Fibroblast of lung (primary cell): ENCODE measurements at places on chromosomes 2 and 18.

DNA sequence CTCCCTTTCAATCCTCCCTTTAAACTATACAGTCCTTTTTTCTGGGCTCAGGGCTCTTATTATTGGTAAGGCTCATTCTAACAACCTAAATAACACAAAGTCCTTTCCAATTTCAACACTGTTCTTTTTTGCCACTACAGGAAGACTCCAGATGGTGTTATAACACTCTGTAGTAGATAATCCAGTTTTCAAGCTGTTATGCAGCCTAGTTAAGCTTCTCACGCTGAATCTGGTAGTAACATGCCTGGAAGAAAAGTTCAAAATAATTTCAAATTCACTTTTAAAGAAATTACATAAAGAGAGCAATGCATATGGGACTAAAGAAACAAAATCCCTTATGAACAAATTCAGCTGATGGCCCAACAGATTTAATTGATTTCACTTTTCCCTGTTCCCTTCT is 3.2 kb upstream of the MPP4 start:
- DNase-seq: no peak

GRCh38 chr2:232438951-232439757 is 16.8 kb upstream of the ALPI start:
- peak; percentile 5 for DNase-seq

DNA sequence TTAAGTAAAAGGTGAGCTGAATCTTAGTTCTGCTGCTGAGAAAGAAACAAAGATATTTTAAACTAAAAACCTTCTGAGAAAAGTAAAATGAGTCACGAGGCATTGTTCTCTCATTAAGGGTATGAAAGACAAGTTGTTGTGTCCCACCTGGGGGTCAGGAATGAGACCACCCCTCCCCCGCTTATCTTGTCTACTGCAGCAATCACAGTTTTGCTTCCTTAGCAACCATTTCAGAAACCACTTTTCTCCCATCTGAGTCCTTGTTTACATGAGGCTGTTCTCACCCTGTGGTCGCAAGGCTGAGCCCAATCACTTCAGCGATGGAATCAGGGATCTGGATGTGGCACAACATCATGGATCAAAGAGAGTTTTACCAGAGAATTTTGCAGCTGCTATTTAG is 377.6 kb upstream of the NETO1 start:
- no peak for DNase-seq

DNA sequence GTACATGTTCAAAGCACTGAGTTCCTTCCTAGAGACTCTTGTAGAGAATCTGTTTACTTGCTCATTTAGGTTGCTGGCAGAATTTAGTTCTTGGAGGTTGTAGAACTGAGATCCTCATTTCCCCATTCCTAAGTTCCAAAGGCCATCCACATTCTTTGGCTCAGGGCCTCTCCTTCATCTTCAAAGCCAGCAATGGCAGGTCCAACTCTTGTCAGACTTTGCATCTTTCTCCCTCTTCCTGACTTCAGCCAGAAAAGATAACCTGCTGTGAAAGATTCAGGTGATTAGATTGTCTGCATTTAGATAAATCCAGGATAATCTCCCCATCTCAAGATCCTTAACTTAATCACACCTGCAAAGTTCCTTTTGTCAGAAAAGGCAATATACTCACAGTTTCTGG is 51.1 kb downstream of the SOCS6 start:
- DNase-seq: no peak

DNA sequence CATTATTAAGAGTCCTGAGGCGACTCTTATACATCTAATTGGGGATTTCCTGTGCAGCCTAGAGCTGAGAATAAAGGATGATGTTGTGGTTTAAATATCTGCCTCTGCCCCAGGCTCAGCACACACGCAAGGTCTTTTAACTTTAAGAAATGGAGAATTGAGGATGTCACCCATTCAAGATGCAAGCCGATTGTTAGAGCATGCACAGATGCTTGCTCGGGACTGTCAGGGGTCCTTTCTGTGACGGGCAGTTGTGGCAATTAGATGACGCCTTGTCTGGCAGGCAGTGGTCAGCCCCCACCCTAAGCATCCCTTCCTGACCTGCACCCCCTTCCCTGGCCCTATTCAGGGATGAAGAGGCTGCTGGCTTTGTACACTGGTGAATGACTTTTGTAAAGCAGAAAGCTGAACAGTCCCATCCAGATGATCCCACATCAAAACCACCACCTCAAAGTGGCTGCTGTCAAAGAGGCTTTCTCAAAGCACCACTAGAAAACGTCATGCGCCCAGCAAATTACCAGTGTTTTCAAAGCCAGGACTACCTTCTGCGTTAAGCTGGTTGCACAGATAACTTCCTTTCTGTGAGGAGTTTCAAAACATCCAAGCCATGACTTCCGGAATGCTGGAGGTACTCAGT is 23.7 kb downstream of the FAM178B start:
- no peak for DNase-seq

DNA sequence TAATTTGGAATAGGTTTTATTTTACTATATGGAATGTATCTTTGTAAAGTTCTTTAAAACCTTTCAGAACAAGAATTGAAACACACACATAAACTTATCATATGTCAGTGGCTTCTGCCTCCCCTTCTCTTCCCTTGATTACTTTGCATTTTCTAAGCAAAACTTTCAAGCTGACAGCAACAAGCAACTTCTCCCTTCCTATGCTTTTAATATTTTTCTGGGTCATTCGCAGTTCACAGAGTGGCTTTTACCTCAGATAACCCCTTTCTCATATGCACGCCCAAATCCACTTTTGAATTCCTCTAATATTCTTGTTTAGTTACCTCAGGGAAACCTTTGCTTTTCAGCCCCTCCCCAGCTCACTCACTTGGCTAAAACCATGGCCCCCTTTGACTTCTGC is 36.7 kb upstream of the CDC42EP3 start:
- no peak for DNase-seq

GRCh38 chr2:219430633-219431615 is 3.7 kb upstream of the SPEG start:
- peak; percentile 57 for DNase-seq

DNA sequence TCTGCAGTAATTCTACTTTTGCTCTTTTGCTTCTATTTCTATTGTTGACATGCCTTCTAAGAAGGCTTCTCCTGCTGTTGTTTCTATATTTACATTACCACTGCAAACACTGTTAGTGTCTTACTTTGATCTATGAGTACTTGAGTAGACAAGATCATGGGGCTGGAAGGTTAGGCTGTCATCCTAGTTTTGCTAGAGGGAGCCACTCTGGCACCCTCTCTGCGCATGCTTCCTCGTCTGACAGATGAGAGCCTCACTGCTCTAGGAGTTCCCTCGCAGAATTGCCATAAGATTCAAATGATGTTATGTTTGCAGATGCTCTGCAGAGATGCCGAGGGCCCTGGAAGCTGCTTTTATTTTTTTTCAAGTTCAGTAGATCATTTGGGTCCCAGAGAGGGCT is 185.6 kb downstream of the RNF144A start:
- no peak for DNase-seq

DNA sequence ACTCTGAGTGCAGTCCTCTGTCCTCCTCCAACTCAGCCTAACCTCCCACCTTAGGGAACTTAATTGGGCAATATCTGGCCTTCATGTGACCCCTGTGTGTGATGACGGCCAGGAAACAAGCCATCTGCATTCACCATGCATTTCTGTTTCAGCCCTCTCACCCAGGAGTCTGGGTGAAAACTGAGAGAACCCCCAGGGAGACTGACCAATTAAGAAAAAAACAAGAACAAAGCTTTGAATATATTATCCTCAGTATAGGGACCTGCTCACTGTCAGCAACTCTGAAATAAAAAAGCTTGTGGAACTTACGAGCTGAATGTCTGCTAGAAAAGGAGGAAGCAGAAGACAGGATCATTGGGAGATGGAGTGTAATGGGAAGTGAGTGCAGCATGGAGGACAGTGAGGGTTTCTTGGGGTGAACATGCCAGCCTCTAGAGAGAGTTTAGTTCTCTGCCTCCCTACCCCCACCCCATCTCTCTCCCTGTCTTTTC is 9.5 kb downstream of the MAPRE2 start:
- no peak for DNase-seq

GRCh38 chr2:8379549-8379948 is 302.3 kb upstream of the ID2 start:
- DNase-seq: no peak

GRCh38 chr2:164554487-164554886 is 66.8 kb downstream of the GRB14 start:
- no peak for DNase-seq

DNA sequence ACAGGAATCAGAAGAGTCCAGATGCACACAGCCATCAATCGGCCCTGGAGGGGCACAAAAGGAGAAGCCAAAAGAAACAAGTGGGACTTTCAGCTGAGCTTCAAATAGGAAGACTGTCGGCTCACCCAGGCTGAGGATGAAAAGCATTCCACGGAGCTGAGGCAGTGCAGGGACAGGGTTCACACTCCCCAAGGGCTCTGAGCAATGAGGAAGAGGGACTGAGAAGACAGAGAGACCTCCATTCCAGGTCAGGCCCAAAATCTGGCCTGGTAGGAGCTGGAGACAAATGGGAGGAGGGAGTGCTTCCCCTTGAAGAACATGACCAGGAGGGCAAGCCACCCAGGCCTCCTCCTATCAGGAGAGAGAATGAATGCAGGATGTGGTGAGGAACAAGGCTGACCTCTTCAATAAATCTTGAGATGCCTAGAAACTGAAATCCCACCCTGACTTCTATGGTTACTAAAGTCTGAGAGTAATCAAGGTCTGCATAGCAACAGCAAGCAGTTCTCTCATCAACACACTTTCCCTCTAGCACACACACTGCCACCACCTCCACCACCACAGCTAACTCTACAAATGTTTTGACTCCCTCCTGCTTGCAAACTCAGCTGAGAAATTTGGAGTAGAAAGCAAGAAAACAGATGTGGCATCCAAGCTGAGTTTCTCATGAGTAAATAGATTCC is 434.4 kb downstream of the TNS1 start:
- no peak for DNase-seq

DNA sequence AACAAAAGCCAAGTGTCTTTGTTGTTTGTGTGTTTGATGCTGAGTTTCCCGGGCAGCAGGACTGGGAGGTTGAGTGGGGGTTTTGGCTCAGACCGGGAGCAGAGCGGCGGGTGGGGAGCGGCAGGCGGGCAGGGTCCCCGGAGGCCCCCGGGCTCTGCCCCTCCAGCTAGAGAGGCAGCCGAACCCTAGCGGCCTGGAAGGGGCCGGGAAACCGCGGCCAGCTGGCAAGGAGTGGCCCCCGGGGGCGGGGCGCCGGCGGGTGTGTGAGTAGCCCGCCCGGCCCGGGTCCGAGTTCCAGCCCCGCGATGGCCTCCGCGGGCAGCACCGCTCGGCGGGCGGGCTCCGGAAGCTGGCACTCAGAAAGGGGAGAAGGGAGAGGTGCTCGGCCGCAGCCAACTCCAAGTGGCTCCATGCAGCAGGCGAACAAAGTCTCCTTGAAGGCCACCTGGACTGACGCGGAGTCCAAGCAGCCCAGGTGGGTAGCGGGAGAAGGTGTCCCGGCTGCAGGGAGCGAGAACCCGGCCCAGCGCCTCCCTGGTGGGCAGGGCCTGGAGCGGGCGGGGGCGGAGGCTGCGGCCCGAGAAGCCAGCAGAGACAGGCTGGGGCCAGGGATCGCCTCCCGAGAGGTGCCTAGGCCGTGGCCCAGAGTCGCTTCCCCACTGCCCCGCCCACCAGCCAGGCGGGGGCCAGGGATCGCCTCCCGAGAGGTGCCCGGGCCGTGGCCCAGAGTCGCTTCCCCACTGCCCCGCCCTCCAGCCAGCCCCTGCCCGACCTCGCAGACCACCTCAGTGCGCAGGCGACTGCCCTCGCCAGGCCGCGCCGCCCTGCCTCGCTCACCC is at the start of gene ANKRD53:
TSS of gene ANKRD53 (plus strand) at position 290 of the 839 bp plus-strand sequence. CDS start at position 306, 16 bp downstream.
- DNase-seq: peak; percentile 29

- no peak for DNase-seq
Measured at GRCh38 chr2:100161945-100162620, 19.7 kb upstream of the AFF3 start.

GRCh38 chr2:200203381-200203827 is 103.1 kb upstream of the SPATS2L start:
- no peak for DNase-seq

DNA sequence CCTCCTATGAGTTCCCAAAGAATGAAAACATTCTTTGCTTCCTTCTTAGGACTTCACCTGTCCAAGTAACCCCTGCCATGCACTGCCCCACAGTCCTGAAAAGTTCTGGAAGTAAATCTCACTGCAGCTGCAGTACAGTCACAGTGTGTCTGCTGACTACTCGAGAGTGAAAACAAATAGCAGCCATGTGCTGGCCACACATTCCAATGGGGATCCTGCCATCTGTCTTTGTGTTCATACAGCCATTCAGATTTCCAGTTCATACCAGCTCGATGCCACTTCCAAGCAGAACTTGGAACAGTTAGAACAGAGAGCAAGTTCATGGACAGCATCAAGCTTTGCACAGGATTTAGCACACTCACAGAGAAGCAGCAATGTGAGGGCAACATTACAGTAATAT is 629.9 kb upstream of the ACVR2A start:
- DNase-seq: peak; percentile 29

DNA sequence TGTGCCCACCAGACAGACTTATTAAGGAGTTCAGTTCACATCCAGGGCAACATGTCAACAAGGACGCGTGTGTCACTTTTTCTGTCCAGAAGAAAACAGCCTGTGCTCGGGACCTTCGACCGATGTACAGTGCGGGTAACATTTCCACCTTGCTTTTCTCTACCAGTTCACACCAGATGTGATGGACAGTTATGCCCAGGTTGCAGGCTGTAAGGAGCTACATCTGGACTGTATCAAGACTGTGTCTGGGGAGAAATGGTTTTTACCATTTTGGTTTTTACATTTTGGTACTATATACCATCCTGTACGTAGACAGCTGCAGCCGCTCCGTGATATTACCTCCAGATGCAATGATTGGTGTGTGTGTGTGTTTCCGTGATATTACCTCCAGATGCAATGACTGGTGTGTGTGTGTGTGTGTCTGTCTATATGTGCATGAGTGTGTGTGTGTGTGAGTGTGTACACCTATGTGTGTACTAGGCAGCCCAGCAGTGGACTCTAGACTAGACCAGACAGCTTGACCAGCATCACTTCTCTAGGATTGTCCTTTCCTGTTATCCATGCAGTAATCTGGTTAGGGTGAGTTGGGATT is 118.0 kb downstream of the COL6A3 start:
- DNase-seq: peak; percentile 28

GRCh38 chr2:38665854-38666555 is at the start of gene GALM:
Gene GALM (plus strand): TSS chr2:38666114. CDS start chr2:38666162, 48 bp downstream.
- DNase-seq: peak; percentile 94

DNA sequence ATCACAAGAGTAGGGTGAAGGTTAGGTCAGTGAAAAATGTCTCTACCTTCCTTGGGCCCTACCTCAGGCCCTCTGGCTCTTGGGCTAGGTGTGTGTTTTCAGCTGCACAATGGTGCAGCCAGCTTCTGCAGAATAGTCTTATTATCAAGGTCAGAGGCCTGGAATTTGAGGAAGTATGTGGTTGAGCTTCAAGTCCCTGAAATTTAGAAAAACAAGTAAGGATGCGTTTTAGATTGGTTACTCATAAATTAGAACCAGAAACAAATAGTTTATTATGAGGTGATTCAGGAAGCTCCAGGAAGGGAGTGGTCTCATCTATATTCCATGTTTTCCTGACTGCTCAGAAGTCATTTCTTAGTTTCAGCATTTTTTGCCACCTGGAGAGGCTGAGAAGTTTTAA is 204.2 kb upstream of the CELF4 start:
- no peak for DNase-seq
